ENCODE measurements at places on chromosomes 4 and X. TPM values are rescaled to one million over a fixed set of nuclear protein-coding genes. Genes with fewer than 3 reads are reported as not detected.

DNA sequence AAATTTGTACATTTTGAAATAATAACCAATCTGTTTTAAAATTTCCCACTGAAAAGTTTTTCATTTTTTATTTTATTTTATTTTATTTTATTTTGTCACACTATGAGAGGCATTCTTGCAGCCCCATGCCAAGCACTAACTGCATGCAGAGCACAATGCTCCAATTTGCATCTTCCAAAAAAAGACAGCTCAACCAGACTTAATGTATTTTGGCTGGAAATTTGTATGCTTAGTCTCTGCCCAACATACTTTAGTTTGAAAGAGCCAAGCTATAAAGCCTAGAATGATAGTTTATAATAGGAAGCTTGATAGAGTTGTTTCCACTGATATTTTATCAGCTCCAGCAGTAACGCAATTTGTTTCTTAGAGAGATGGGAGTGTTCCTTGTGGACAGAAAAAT lies 235.5 kb downstream of the GALNTL6 start:
- no peaks in the 10 kb centered on the region for H3K27me3 ChIP-seq
- DNase-seq: no peak
- no peak overlapping the region for H3K27ac ChIP-seq
- no peaks in the 10 kb centered on the region for H3K36me3 ChIP-seq

GRCh38 chrX:145773006-145773405 lies 44.6 kb upstream of the SLITRK2 start:
- H3K4me1 ChIP-seq: no peaks in the 10 kb centered on the region
- no peaks in the 10 kb centered on the region for H3K36me3 ChIP-seq
- H3K27ac ChIP-seq: no peak overlapping the region
- H3K4me3 ChIP-seq: no peak overlapping the region

GRCh38 chr4:170420255-170420693 lies 330.5 kb upstream of the AADAT start:
- H3K27me3 ChIP-seq: no peaks in the 10 kb centered on the region
- H3K4me3 ChIP-seq: no peak overlapping the region
- no peak for DNase-seq
- H3K27ac ChIP-seq: no peak overlapping the region

- DNase-seq: no peak
- H3K4me3 ChIP-seq: no peak overlapping the region
- H3K27ac ChIP-seq: no peak overlapping the region
Observed at GRCh38 chrX:9802737-9803136, 16.5 kb downstream of the SHROOM2 start.

The IL13RA2 gene
- total RNA-seq: 0.68 TPM

- no peak overlapping the region for H3K4me3 ChIP-seq
- DNase-seq: no peak
- H3K4me1 ChIP-seq: no peaks in the 10 kb centered on the region
- H3K36me3 ChIP-seq: no peaks in the 10 kb centered on the region
Observed at GRCh38 chrX:56228914-56229313, 3.2 kb upstream of the KLF8 start.

The RHOXF2 gene
- not detected for total RNA-seq

The OCIAD1 gene
- total RNA-seq: 126 TPM

DNA sequence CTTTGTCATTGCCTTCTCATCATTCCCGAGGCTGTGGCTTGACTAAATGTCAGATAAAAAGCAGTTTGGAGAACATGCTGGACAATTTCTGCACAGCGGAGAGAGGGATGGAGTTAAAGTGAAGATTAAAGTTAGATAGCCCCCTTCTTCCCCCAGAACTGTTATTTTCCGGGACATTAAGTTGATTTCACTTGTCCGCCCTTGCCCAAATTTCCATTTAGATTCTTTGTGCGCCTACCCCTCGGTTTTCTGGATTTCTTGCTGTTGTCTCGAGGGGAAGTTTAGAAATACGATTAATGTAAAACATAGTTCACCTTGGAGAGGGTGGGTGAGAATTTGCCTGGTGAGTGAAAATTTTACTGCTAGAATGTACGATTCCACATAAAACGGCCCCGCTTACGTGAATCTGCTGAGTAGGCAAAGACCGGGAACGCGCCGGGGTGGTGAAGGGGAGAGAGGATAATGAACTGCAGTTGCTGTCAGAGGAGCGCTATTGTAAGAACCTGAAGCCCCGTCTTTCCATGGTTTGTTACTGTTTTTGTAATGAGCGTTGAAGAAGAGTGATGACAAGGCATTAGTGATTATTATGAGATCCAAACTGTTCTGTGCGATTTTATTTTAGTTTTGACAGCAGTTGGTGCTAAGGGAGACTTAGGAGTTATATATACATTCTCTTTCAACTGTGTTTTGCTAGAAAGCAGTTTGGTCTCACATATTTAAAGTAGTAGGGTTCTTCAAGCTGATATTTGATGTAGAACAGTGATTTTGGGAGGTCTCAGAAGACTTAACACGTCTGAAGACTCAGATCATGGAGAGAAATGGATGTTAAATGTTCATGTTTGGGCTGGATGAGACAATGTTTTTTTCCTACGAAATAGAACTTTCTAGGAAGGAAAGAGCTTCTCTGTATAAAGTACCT lies 73.0 kb downstream of the AFF1 start:
- peak overlapping the region; percentile 93 for H3K27ac ChIP-seq
- no peaks in the 10 kb centered on the region for H3K36me3 ChIP-seq
- H3K4me1 ChIP-seq: peaks cover 7% of the 10 kb centered on the region
- peak overlapping the region; percentile 81 for H3K4me3 ChIP-seq
- DNase-seq: peak; percentile 64
- H3K27me3 ChIP-seq: no peaks in the 10 kb centered on the region

The EVC2 gene
- 0.72 TPM for total RNA-seq

DNA sequence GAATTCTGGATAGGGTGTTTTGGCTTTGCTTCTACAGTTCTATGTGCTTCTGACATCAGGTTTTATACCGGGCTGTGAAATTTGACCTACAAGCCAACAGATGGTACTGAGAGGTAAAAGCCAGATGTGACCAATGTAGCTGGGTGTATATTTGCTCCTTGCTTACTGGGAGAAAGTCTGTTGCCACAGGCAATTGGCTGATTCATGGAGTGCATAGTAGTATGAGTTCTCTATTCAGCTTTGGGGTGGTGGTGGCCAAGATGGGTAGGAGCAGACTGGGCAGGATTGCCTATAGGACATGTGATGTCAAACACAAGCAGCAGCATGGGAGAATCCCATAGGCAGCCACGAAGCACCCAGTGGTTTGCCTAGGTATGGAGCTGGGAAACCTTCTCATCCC lies 1827.0 kb downstream of the C4orf33 start:
- no peaks in the 10 kb centered on the region for H3K4me1 ChIP-seq
- H3K36me3 ChIP-seq: no peaks in the 10 kb centered on the region
- no peaks in the 10 kb centered on the region for H3K27me3 ChIP-seq
- H3K27ac ChIP-seq: no peak overlapping the region

The GLRA3 gene
- total RNA-seq: not detected

The UGT2B10 gene
- total RNA-seq: not detected
